ENCODE measurements at places on chromosomes 16 and 17.

DNA sequence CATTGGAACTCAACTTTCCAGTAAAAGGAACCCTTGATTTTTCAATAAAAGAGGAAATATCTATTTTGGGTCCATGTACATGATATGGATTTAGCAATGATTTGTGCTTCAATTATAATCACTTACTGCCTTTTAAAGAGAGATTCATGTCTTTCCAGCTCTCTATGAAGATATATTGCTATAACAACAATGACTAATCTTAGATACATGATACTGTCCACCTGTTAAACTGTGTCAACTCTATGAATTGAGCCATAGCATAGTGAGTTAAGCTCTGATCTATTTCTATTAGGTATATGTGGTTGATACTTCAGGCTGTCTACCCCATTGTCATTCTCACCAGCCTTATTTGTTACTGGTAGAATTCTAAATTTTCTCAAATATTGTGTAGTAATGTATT is 15.0 kb upstream of the MPHOSPH6 start:
- DNase-seq: no peak

GRCh38 chr17:19327031-19327783 is 35.3 kb downstream of the B9D1 start:
- DNase-seq: no peak

DNA sequence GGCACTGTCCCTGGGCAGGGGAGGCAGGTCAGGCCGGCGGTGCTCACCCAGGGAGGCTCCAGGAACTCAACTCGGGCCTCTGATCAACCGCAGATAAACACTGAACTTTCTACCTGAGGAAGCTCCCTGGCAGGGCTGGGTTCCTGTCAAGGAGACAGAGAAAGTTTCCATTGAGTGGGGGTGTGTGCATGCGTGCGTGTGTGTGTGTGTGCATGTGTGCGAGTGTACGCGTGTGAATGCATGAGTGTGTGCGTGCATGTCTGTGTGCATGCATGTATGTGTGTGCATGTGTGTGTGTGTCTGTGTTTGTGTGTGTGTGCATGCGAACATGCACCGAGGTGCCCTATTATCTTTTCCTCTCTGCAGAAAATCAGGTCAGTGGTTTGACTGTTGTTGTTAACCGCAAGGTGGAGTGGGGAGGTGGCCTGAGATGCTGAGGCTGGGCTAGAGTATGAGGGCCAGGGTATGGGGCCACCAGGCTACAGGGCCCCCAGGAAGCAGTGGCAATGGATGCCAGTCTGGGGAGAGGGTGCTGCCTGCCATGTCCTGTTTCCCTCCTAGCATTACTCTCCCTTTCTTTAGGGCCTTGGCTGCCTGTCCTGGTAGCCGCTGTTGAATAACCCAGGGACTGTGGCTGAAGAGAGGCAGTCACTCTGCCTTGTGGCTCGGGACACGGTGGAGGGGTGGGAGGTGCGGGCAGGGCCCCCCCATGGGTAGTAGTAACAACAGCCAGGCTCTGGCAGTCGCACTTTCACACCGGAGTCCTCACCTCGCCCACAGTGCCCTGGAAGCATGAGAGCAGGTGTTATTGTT is 24.0 kb downstream of the CCR7 start:
- no peak for DNase-seq

- DNase-seq: no peak
Observed at GRCh38 chr17:79761894-79762589, 15.9 kb upstream of the CBX2 start.
